ENCODE measurements at places on chromosomes 3 and 15.

DNA sequence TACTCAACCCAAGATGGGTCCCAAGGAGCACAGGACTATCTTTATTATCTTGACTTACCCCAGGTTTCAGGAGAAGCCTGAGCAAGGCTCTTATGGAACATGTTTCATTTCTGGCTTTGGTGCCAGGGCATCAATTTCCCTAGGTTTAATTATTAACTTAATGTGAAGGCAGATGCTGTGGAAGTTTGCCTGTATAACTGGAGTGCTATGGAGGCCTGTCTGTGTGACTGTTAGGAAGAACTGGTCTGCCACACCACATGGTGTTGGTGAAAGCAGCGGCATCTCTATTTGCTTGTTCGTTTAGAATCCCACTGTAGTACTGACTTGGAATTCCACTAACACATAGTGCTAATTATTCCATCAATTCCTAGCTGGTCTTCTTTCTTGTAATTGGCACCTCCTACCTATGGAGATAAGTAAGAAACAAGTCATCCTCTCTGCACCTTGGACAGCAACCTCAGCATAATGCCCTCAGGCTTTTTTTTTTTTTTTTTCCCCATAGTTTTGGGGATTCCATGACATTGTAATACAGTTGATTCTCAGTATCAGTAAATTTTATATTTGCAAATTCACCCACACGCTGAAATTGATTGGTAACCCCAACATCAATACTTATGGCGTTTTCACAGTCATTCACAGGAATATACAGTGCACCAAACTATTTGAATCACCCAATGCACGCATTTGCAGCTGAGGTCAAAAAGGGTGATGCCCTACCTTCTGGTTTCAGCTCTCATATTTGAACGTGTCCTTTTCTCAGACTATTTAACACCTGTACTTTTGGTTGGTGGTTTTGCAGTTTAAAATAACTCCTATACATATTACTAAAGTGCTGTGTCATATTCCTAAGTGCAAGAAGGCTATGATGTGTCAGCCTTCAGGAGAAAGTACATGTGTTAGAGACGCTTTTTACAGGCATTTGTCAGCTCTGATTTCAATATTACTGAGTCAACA, 772.8 kb upstream of the LMCD1 start:
- H3K27ac ChIP-seq = no peak overlapping the region
- DNase-seq = no peak
- no peaks in the 10 kb centered on the region for H3K4me1 ChIP-seq
- no peaks in the 10 kb centered on the region for H3K27me3 ChIP-seq
- no peak overlapping the region for H3K4me3 ChIP-seq
- H3K36me3 ChIP-seq = no peaks in the 10 kb centered on the region

- H3K27ac ChIP-seq = peak overlapping the region; percentile 75
- DNase-seq = no peak
- no peaks in the 10 kb centered on the region for H3K27me3 ChIP-seq
- no peak overlapping the region for H3K4me3 ChIP-seq
- peaks cover 55% of the 10 kb centered on the region for H3K4me1 ChIP-seq
These were observed 21.6 kb upstream of the PLXNA1 start for GRCh38 chr3:126961191-126961790.

GRCh38 chr3:130260918-130261317, 84.6 kb upstream of the COL6A5 start:
- no peak overlapping the region for H3K4me3 ChIP-seq
- H3K36me3 ChIP-seq = no peaks in the 10 kb centered on the region
- no peak overlapping the region for H3K27ac ChIP-seq
- no peaks in the 10 kb centered on the region for H3K27me3 ChIP-seq

- DNase-seq = no peak
- H3K4me1 ChIP-seq = no peaks in the 10 kb centered on the region
- no peak overlapping the region for H3K4me3 ChIP-seq
- H3K36me3 ChIP-seq = no peaks in the 10 kb centered on the region
- H3K27me3 ChIP-seq = no peaks in the 10 kb centered on the region
These were observed 9.1 kb downstream of the RAB43 start for GRCh38 chr3:129112308-129113052.

- no peak overlapping the region for H3K4me3 ChIP-seq
- H3K27ac ChIP-seq = no peak overlapping the region
- H3K36me3 ChIP-seq = no peaks in the 10 kb centered on the region
These were observed 26.4 kb downstream of the USP3 start for GRCh38 chr15:63530752-63531299.

- H3K27ac ChIP-seq = no peak overlapping the region
- peaks cover 7% of the 10 kb centered on the region for H3K4me1 ChIP-seq
- H3K27me3 ChIP-seq = no peaks in the 10 kb centered on the region
- no peak for DNase-seq
- no peaks in the 10 kb centered on the region for H3K36me3 ChIP-seq
- H3K4me3 ChIP-seq = no peak overlapping the region
These were observed 151.3 kb downstream of the LPP start for GRCh38 chr3:188305220-188305619.

DNA sequence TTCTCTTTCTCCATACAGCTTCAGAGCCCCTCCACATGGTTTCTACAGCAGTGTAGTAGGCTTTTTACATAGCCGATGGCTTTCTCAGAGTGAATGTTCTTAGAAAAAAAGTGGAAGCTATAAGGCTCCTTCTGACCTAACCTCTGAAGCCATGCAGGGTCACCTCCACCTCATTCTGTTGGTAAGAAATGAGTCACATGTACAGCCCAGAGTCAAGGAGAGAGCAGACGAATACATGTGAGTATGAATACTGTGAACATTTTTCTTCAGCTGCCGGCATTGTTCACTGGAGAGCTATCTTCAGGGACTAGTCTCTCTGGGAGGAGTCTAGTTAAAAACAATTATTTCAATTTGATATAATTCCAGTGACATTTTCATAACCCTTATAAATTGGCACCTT, 68.2 kb upstream of the THRB start:
- H3K36me3 ChIP-seq = no peaks in the 10 kb centered on the region
- no peaks in the 10 kb centered on the region for H3K27me3 ChIP-seq
- no peaks in the 10 kb centered on the region for H3K4me1 ChIP-seq
- no peak overlapping the region for H3K4me3 ChIP-seq
- no peak overlapping the region for H3K27ac ChIP-seq

DNA sequence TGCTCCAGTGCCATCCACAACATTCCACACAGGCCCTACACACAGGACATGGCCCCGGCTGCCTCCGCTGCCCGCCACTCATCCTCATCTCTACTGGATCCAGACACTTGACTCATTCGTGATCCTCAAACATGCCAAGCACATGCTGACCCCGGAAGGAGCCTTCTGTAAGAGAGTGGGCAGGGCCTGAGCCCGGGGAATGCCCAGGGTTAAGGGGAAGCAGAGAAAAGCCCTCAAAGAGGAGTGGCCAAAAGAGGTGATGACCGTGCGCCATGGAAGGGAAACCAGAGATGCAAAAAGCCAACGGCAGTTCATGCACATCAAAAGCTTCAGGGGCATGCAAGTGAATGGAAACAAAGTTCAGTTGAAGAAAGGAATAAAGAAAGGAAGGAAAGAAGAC, 46.1 kb downstream of the RFTN1 start:
- H3K4me3 ChIP-seq = no peak overlapping the region
- no peak for DNase-seq
- H3K36me3 ChIP-seq = peaks cover 4% of the 10 kb centered on the region
- no peaks in the 10 kb centered on the region for H3K27me3 ChIP-seq
- H3K27ac ChIP-seq = no peak overlapping the region

DNA sequence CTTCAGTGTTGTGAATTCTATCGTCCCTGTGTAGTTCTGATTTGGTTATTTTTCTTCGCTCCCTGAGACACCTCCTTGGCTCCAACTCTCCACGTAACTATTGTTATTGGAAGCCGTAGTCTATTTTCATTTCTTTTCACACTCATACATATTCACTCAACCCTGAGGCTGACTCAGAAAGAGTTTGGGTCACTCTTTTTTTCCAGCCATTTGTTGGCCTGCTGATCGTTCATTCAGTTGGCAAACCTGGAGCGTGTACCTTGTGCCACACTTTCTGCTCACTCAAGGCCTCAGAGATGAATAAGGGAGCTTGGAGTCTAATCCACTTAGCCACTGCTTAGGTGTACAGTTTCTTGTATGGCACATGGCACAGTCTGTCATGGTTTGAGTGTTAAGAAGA, 22.4 kb downstream of the GYG1 start:
- H3K4me1 ChIP-seq = no peaks in the 10 kb centered on the region
- no peaks in the 10 kb centered on the region for H3K27me3 ChIP-seq
- no peak for DNase-seq
- H3K4me3 ChIP-seq = no peak overlapping the region
- H3K36me3 ChIP-seq = peaks cover 10% of the 10 kb centered on the region

- H3K36me3 ChIP-seq = peaks cover 4% of the 10 kb centered on the region
- DNase-seq = no peak
- H3K4me1 ChIP-seq = no peaks in the 10 kb centered on the region
These were observed 73.0 kb downstream of the HCN4 start for GRCh38 chr15:73295630-73296286.

GRCh38 chr3:99714146-99714545, 75.8 kb downstream of the COL8A1 start:
- H3K36me3 ChIP-seq = no peaks in the 10 kb centered on the region
- no peak overlapping the region for H3K4me3 ChIP-seq
- no peak overlapping the region for H3K27ac ChIP-seq
- no peaks in the 10 kb centered on the region for H3K4me1 ChIP-seq

GRCh38 chr3:38949994-38950393, 101.8 kb downstream of the SCN11A start:
- H3K4me1 ChIP-seq = no peaks in the 10 kb centered on the region
- H3K36me3 ChIP-seq = no peaks in the 10 kb centered on the region
- DNase-seq = no peak
- no peaks in the 10 kb centered on the region for H3K27me3 ChIP-seq
- H3K4me3 ChIP-seq = no peak overlapping the region
- H3K27ac ChIP-seq = no peak overlapping the region

Measured in esophagus squamous epithelium (tissue), 5 donors.